Activated CD4-positive, alpha-beta T cell treated with anti-CD3 and anti-CD28 coated beads, Interleukin-2, amount 10 ng/mL, durations not matched to agents 7 days and 5 days (primary cell): ENCODE measurements at places on chromosomes 5 and 9.

DNA sequence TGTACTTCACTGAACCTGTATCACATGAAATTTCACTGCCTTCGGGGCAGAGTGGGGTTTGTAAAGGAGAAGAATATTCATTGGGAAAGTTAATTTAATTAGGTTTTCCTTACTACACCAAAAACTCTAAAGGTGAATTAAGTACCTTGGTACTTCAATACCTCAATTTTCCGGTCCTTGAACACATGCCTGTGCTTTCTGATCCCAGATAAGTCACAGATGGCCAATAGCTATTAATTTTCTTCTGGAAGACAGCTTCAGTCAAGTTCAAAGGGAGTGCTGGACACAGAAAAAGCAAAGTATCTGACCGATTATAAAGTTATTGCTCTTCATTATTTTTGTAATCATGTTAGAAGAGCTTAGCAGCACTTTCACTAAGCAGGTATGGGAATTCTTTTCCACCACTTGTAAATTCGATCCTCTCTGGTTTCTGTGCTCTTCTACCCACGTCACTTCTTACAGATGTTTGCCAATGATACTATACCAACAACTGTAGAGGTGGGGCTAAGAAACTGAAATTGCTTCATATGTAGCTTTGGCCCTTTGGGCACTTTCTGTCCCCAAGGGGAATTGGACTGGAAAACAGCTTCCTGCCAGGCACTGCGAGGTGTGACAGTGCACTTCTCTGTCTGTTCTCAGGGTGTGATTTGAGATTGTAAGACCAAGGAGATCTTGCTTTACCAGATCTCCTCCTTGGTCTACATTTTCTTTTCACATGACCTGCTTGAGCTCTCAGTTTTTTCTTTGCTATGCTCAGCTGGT, 164.0 kb downstream of the CCDC192 start:
- no peak overlapping the region for H3K27ac ChIP-seq
- no peak overlapping the region for H3K4me3 ChIP-seq
- H3K27me3 ChIP-seq: peaks cover 1% of the 10 kb centered on the region
- H3K4me1 ChIP-seq: no peaks in the 10 kb centered on the region

GRCh38 chr5:175548626-175549311, 70.4 kb downstream of the SFXN1 start:
- peaks cover 2% of the 10 kb centered on the region for H3K4me1 ChIP-seq
- H3K4me3 ChIP-seq: no peak overlapping the region
- no peaks in the 10 kb centered on the region for H3K36me3 ChIP-seq

DNA sequence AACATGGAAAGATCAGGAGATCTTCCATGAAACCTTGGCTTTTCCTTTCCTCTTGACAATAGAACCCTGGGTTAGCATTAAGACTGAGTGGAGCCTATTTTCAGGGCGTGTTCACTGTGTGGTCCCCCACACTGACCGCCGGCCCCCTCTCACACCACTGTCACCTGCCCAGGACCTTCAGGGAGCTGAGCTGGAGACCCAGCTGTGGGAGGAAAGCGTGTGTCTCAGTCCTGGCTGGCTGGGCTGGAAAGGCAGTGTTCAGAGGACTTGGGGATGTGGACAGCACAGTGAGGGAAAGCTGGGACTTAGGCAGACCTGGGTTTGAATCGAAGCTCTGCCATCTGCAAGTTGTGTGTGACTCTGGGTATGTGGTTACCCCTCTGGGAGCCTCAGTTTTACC, 268.1 kb downstream of the NSG2 start:
- H3K36me3 ChIP-seq: no peaks in the 10 kb centered on the region
- H3K4me3 ChIP-seq: no peak overlapping the region

- H3K4me1 ChIP-seq: no peaks in the 10 kb centered on the region
- no peaks in the 10 kb centered on the region for H3K36me3 ChIP-seq
- no peak overlapping the region for H3K27ac ChIP-seq
- no peaks in the 10 kb centered on the region for H3K27me3 ChIP-seq
Observed at GRCh38 chr9:102587281-102587680, 407.9 kb upstream of the CYLC2 start.

- DNase-seq: no peak
- H3K4me3 ChIP-seq: no peak overlapping the region
- H3K4me1 ChIP-seq: peaks cover 10% of the 10 kb centered on the region
- H3K27me3 ChIP-seq: no peaks in the 10 kb centered on the region
- H3K27ac ChIP-seq: no peak overlapping the region
- no peaks in the 10 kb centered on the region for H3K36me3 ChIP-seq
Observed at GRCh38 chr9:98038958-98039357, 17.6 kb upstream of the NANS start.

DNA sequence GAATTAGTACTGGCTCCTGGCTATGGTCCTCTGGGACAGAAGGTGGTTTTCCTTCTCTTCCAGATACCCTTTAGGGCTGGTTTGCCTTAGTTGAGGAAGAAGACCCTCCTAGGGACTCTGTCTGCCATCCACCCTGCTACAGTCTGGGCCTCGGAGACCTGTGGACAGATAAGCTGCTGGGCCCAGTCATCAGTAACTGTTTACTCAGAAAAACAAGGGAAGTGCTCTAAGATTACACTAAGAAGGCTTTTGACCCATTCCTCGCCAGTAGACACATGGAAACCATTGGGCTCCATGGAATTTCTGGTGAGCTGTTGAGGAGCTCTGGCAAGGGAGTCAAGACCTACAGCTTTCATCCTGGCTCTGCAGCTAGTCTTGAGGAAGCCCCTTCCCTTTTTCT, 31.2 kb downstream of the LARP1 start:
- no peak overlapping the region for H3K4me3 ChIP-seq
- no peak overlapping the region for H3K27ac ChIP-seq
- H3K4me1 ChIP-seq: peaks cover 57% of the 10 kb centered on the region
- DNase-seq: no peak
- H3K36me3 ChIP-seq: peaks cover 17% of the 10 kb centered on the region
- H3K27me3 ChIP-seq: no peaks in the 10 kb centered on the region

- peaks cover 18% of the 10 kb centered on the region for H3K27me3 ChIP-seq
- no peak for DNase-seq
- no peaks in the 10 kb centered on the region for H3K36me3 ChIP-seq
- no peaks in the 10 kb centered on the region for H3K4me1 ChIP-seq
- no peak overlapping the region for H3K4me3 ChIP-seq
Observed at GRCh38 chr9:15069106-15069505, 158.9 kb upstream of the FREM1 start.

GRCh38 chr5:146098047-146098446, 7.3 kb downstream of the PLAC8L1 start:
- no peaks in the 10 kb centered on the region for H3K27me3 ChIP-seq
- no peak overlapping the region for H3K4me3 ChIP-seq
- no peaks in the 10 kb centered on the region for H3K36me3 ChIP-seq
- DNase-seq: no peak
- H3K4me1 ChIP-seq: no peaks in the 10 kb centered on the region

- H3K27me3 ChIP-seq: no peaks in the 10 kb centered on the region
- no peak for DNase-seq
- H3K36me3 ChIP-seq: no peaks in the 10 kb centered on the region
- no peaks in the 10 kb centered on the region for H3K4me1 ChIP-seq
Observed at GRCh38 chr9:2663461-2664173, 42.0 kb downstream of the VLDLR start.

GRCh38 chr5:65721050-65721719, 724 bp downstream of the SGTB start:
- peak; percentile 7 for DNase-seq
- peak overlapping the region; percentile 85 for H3K4me3 ChIP-seq
- H3K36me3 ChIP-seq: peaks cover 7% of the 10 kb centered on the region
- H3K4me1 ChIP-seq: peaks cover 40% of the 10 kb centered on the region
- peak overlapping the region; percentile 93 for H3K27ac ChIP-seq
- no peaks in the 10 kb centered on the region for H3K27me3 ChIP-seq

GRCh38 chr5:107365320-107366109, 305.2 kb downstream of the EFNA5 start:
- H3K27me3 ChIP-seq: peaks cover 3% of the 10 kb centered on the region
- no peaks in the 10 kb centered on the region for H3K36me3 ChIP-seq
- no peak overlapping the region for H3K27ac ChIP-seq
- peaks cover 6% of the 10 kb centered on the region for H3K4me1 ChIP-seq

GRCh38 chr5:69485471-69485870, 7.1 kb upstream of the OCLN start:
- no peak overlapping the region for H3K4me3 ChIP-seq
- no peaks in the 10 kb centered on the region for H3K4me1 ChIP-seq
- peaks cover 29% of the 10 kb centered on the region for H3K27me3 ChIP-seq
- H3K36me3 ChIP-seq: no peaks in the 10 kb centered on the region
- no peak for DNase-seq

- no peak overlapping the region for H3K27ac ChIP-seq
- peaks cover 28% of the 10 kb centered on the region for H3K4me1 ChIP-seq
- H3K27me3 ChIP-seq: no peaks in the 10 kb centered on the region
- peaks cover 18% of the 10 kb centered on the region for H3K36me3 ChIP-seq
Observed at GRCh38 chr5:35678661-35679060, 61.0 kb downstream of the SPEF2 start.

GRCh38 chr9:135552698-135553171, 6.8 kb downstream of the OBP2A start:
- no peaks in the 10 kb centered on the region for H3K36me3 ChIP-seq
- no peak overlapping the region for H3K27ac ChIP-seq
- H3K27me3 ChIP-seq: no peaks in the 10 kb centered on the region
- no peak overlapping the region for H3K4me3 ChIP-seq

GRCh38 chr9:14031060-14031414, 282.9 kb downstream of the NFIB start:
- H3K4me1 ChIP-seq: no peaks in the 10 kb centered on the region
- H3K27me3 ChIP-seq: no peaks in the 10 kb centered on the region
- no peak overlapping the region for H3K27ac ChIP-seq
- DNase-seq: no peak
- H3K4me3 ChIP-seq: no peak overlapping the region
- no peaks in the 10 kb centered on the region for H3K36me3 ChIP-seq

- DNase-seq: no peak
- no peak overlapping the region for H3K4me3 ChIP-seq
- H3K27ac ChIP-seq: no peak overlapping the region
- no peaks in the 10 kb centered on the region for H3K36me3 ChIP-seq
Observed at GRCh38 chr5:151647320-151647861, 39.3 kb downstream of the SPARC start.

GRCh38 chr5:41275813-41276512, 62.6 kb upstream of the C6 start:
- peaks cover 2% of the 10 kb centered on the region for H3K27me3 ChIP-seq
- H3K36me3 ChIP-seq: no peaks in the 10 kb centered on the region
- H3K4me3 ChIP-seq: no peak overlapping the region
- DNase-seq: no peak

DNA sequence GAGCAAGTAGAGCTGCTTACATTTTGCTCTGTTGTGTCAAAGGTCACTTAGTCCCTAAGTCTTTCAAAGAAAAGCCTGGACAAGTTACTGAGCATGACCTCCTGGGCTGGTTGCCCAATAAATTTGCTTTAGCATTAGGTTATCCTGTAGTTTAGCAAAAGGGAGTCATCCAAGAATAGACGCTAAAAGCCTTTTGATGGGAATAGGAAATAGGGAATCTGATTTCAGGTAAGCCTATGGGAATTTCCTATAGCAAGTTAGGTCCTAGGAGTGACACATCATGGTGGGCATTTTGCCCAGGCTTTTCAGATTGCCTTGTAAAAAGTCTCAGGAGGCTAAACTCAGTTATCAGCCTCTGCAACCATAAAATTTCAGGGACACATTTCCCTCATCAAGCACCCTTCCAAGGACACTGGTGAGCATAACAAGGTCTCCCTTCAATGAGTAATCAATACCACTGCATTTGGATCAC, 67.6 kb upstream of the RANBP3L start:
- no peak overlapping the region for H3K27ac ChIP-seq
- DNase-seq: no peak
- H3K36me3 ChIP-seq: no peaks in the 10 kb centered on the region
- H3K4me3 ChIP-seq: no peak overlapping the region
- no peaks in the 10 kb centered on the region for H3K4me1 ChIP-seq
- no peaks in the 10 kb centered on the region for H3K27me3 ChIP-seq
